HT1080 (cell line): ENCODE measurements at places on chromosomes 7 and 10.

DNA sequence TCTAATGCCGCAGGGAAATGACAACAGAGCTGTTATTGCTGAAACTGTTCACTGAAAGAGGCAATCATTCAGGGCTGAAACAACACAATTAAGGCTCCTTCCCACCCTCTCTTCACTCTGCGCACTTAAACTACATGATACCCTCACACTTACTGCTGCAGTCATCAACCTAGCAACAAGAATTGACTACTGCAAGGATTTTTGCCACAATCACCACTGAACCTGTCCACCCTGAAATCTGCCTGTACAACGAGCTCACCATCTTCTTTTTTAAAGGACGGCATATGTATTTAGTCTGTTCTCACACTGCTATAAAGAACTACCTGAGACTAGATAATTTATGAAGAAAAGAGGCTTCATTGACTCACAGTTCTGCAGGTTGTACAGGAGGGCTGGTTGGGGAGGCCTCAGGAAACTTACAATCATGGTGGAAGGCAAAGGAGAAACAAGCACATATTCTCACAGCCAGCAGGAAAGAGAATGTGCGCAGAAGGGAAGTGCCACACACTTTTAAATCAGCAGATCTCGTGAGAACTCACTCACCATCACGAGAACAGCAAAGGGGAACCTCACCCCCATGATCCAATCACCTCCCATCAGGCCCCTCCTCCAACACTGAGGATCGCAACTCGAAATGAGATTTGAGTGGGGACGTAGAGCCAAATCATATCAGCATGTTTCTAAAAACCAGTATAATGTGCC is 131.7 kb downstream of the SORCS1 start:
- no peak for DNase-seq

DNA sequence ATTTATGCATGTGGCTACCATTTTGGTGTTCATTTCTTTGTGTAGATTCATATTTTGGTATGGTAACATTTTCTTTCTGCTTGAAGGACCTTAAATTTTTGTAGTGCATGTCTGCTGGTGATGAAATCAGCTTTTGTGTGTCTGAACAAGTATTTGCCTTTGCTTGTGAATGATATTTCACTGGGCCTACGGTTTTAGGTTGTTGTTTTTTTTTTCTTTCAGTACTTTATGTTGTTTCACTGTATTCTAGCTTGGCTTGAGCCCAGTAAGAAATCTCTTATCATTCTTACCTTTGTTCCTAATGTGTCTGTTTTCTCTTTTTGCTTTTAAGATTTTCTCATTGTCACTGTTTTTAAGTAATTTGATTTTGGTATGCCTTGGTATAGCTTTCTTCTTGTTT is 31.9 kb downstream of the SAMD8 start:
- no peak for DNase-seq

- peak; percentile 17 for DNase-seq
Measured at GRCh38 chr7:81632418-81632817, 137.4 kb downstream of the HGF start.

GRCh38 chr7:155715111-155715805 is 70.8 kb downstream of the RBM33 start:
- no peak for DNase-seq

DNA sequence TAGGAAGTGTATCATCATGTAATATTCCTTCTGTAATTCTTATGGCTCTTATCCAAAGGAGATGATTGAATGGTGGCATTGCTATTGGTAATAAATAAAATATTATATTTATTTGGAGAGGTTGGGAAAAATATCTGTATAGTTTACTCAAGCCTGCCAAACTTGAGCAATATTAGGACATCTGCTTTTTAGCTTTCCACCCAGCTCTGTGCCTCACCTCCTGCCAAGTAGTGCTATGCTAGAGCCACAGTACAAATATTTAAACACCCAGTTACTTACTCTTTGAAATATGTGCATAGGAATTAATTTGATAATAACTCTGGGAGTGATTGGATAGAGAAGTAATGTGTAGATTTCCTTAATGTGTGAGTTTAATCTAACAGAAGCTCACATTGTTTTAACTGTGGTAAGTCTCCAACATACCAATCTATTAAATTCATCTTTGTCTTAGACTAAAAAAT is 129.2 kb downstream of the BBS9 start:
- no peak for DNase-seq

- DNase-seq = no peak
Measured at GRCh38 chr7:148589640-148590039, 926 bp upstream of the C7orf33 start.

DNA sequence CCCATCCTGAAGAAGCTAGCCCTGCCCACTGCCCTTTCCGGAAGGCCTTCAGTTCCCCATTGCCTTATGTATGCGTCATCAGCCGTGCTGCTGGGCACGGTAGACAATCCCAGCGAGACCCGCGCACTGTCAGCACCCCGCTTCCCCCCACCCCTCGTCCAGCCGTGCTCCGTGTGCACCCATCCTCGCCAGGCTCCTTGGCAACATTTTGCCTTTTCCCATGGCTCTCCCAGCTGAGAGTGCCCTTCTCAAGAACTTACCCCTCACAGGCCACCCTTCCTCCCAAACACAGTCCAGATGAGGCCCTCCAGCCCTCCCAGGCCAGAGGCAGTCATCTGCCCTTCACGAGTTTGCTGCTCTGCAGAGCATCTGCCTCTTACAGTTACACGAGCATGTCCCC is 633.8 kb upstream of the FOXK1 start:
- DNase-seq = peak; percentile 28

DNA sequence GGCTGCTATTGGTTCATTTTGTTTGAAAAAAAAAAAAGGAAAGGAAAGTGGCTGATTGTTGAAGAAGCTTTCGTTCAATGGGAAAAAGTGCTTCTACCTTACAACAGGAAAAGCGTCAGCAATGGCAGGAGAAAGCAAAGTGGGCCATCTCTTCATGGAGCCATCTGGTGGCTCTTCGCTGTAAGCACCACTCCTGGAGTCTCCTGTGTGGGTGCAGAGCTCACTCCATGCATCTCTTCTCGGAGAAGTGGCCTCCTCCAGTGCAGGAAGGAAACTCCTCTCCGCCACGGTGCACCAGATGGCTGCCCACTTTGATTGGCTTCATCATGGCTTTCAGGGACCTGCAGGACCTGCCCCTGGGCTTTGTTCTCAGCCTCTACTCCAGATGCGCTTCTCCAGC is 250.9 kb downstream of the PTEN start:
- DNase-seq = peak; percentile 36

GRCh38 chr7:105352018-105352612 is 36.6 kb downstream of the SRPK2 start:
- peak; percentile 92 for DNase-seq
